ENCODE measurements at places on chromosomes 5 and 9.
A peak's percentile ranks its signal among the peaks of the same experiment; 100 is the strongest.

- no peak for DNase-seq
Observed at GRCh38 chr9:125949703-125950460, 202.7 kb downstream of the PBX3 start.

DNA sequence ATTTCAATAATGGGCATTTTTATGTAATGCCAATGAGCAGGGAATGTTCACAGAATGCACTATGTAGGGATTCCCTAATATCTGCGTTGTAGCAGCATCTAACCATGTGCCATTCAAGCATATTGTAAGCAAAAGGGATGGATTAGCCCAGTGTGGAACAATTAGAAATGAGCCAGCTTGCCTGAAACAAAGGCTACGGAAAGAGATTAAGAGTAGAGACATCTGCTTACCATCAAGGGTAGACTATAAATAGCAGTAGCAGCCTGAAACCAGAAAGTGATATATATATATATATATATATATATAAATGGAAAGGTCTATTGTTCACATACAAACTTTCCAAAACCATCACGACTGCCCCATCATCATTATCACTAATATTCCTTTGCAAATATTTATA lies 31.9 kb upstream of the CEP120 start:
- DNase-seq = no peak

DNA sequence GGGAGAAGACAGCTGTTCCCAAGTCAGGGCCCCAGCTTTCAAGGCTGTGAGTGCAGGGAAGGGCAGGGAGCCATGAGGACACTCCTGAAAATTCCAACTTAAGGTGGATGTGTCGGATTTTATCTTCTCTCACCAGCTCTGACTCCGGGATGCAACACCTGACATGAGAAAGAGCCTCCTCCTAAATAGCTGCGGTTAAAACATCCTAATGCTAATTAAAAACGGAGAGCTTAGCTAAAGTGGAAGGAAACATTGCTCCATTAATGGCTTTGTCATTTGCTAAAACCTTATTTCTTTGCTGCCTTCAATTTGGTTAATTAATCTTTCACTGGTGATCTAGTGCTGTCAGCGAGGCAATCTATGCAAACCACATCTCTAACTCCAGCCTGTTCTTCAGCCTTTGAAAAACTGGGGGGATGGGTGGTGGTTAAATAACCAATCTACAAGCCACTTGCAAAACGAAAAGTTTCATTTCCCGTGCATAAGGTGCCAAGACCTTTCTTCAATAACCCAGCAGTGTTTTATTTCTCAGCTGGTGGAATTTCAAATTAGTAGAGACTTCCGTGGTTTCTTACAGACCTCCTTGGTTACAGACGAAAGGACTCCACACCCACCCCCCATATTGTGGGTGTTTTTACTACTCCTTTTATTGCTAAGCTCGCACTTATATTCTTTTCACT lies 379.6 kb downstream of the MLLT3 start:
- DNase-seq = no peak

GRCh38 chr5:155064580-155064979 lies 51.0 kb downstream of the KIF4B start:
- DNase-seq = no peak

DNA sequence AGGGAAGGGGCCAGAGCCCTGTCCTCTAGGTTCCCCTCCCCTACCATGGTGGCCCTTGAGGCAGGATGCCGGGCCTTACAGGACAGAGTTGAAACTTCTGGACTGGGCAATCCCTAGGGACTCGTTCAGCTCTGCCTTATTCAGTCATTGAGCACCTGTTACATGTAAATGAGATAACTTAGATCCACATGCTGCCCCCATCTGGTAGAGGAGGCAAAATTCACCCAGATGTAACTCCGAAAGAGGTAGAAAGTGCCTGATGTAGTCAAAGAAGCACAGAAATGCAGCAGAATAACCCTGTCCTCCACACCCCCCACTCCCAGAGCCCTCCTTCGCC lies 1.5 kb downstream of the GGTA1 start:
- DNase-seq = peak; percentile 77

GRCh38 chr5:145743396-145744061 lies 91.6 kb downstream of the PRELID2 start:
- DNase-seq = no peak

DNA sequence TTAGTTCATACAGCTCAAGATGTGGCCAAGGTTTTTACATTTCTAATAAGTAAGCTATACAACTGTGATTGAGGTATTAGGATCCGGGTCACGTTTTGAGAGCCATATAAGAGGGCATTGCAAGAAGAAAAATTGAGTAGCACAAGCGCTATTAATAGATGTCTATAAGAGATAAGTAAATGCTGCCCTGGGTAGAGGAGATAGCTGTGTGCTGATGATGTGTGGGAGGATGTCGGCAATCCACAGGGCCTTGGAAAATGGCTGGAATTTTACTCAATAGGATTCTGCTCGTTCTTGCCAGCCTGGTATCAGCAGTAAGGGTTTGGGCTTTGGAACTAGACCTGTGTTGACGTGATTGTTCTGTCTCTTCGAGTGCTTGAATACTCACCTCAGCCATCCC lies 41.6 kb downstream of the CSF1R start:
- no peak for DNase-seq

DNA sequence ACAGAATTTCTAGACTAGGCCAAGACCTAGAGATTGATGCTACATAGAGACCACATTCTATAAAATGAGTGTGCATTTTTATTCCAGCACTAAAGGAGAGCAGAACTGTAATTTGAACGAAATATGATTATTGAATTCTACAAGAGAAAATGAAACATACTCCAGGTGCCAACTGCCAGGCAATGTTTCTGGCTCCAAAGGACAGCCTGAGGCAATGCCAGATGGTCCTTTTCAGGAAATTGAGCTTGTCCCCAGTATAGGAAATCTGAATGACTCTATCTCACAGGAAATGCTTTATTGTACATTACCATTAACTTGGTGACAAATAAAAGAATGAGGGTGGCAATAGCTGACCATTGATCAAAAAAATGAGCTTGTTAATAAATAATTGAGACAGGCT lies 28.8 kb upstream of the RASGRF2 start:
- DNase-seq = no peak

DNA sequence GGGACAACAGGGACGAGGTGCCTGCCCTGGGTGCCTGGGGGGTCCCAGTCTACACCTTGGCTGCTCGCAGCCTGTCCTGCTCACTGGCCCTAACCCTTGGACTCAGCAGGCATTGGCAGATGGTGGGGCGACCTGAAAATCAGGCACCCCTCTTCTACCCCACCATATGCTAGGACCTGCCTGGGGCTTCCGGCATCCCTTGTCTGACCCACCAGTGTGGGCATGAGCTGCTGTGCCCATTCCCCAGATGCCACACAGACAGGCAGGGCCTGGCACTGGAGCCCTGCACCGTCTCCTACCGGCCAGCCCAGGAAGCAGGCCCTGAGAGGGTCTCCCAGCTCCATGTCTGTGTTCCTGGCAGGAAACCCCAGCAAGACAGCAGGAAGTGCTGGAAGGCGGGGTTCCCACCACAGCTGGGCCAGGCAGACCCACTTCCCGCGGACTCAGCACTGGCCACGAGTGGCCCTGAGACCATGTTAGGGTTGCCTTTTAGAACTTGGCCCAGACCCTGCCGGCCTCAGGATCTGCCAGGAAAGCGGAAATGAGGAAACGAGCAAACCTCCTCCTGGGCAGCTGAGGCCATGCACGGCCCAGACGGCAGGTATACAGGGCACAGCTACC lies 3.1 kb downstream of the NINJ1 start:
- DNase-seq = no peak

DNA sequence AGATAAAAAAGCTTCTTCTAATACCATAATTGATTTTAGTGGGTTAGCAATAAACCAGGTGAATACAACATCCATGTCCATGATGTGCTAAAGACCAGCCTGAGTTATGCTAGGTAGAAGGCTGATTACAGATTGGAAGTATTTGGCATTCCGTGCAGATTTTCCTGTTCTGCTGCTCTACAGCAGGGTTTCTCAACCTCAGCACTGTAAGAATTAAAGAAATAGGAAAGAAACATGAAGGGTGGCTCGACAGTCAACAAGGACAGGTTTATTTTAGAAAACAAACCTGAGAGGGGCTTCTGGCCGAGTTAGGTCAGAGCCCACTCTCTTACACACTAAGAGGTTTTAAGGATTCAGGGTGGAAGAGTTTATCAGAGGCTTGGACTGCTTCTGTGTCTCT lies 42.3 kb downstream of the ZFAND5 start:
- no peak for DNase-seq

GRCh38 chr5:84273517-84273883 lies 111.2 kb downstream of the EDIL3 start:
- DNase-seq = no peak

DNA sequence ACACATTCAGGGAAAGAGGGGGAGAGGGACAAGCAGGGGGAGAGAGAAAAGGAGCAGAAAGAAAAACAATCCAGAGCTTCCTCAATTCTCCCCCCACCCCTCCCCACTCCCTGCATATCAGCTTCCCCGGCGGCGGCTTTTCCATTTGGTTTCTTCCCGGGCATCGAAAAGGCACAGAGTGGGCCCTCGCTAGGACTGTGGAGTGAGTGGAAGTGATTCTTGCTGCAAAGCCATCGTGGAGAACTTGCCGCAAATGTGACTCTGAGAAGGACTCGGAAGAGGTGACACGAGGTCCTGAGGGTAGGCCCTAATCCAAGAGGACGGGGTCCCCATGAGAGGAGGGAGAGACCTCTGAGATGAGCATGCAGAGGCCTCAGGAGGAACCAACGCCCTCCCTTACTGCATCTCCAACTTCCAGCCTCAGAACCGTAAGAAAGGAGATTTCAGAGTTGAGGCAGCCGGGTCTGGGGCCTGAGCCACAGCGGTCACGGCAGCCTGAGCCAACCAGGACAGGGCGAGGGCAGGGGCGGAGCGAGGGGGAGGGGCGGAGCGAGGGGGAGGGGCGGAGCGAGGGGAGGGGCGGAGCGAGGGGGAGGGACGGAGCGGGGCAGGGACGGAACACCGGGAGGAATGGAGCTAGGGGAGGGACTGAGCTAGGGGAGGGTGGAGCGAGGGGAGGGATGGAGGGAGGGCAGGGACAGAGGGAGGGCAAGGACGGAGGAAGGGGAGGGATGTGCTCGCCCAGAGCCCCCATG lies 21.2 kb upstream of the SARDH start:
- DNase-seq = no peak

DNA sequence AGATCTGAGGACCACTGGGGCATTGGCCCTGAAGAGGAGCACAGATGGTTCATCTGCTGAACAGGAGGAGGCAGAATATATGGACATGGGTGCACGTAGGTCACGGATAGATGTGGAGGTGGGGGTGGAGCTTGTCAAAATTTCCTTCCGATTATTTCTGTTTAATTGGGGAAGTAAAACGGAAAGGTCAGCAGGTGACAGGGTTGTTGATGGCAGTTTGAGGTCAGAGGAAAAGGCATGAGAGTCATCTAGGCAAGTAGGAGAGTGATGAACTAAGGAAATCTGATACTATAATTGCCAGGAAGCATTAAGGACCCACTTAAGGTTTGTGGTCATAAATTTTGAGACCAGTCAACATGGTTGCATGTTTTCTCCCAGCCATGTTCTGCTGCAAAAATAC lies 8.4 kb upstream of the FAM81B start:
- DNase-seq = no peak

- DNase-seq = peak; percentile 60
Observed at GRCh38 chr9:130073373-130073772, 19.7 kb downstream of the GPR107 start.

DNA sequence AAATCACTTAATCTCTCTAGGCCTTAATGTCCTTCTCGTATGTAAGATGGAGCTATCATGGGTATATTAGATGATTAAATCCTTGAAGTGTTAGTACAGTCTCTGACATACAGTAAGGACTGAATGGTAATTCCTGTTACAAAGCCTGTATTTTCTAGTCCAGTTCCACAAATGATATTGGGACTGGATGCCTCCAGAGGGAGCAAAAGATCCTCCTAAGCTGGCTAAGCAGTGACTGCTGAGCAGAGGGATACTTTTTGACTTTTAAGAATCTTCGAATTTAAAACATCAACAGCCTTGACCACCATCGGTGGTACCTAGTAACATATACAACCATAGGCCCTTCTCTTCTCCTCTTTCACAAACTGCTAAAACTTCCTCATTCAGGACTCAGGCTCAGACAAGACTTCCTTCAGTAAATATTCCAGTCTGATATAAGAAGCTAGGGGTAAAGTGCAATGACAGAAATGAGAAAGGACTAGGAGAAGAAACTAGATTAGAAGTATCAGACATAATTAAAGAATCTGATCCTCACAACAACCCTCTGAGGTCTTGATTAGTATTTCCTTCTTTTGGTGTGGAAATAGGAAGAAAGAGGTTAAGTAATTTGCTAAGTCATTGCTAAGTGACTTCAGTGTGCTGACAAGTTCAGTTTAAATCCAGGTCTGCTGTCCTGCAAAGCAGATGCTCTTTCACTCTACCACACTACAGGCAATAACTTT lies 13.9 kb downstream of the PTAR1 start:
- DNase-seq = no peak

GRCh38 chr9:111287127-111287526 lies 42.9 kb downstream of the OR2K2 start:
- DNase-seq = peak; percentile 10

GRCh38 chr5:175741556-175741955 lies 83.7 kb downstream of the HRH2 start:
- DNase-seq = no peak

DNA sequence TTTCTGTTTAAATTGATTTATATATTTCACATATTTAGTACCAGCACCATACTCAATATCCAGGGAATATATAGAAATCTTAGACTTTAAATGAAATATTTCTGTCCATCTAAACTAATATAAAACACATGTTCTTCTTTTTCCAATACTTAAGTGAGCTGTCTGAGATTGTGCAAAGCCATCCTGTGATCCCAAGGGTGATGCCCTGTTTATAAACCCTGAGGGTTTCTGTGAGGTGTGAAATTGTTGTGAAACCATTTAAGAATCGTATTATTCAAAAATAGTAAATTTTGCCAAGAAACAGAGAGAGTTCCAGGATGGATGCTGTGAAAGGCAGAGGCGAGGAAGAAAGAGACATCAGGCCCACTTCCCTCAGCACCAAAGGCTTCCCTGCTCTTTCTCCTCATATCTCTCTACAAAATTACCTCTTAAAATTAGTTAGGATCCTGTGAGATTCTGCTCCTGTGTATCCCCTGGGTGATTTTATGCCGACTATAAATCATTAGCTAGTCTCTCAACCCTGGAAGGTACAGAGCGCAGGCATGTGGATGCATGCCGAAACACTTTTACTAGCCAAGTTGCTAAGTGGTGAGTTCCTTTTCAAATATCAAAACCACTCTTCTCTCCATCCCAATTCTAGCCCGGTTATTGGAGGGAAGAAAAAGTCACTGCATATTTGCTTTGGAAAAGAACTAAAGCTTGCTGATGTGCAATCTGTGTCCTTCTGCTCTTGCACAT lies 183.0 kb downstream of the GLIS3 start:
- DNase-seq = no peak

Data from Caco-2 (cell line).